ENCODE measurements at places on chromosomes 11 and 22.

- no peak for DNase-seq
Observed at GRCh38 chr11:13776134-13776815, 107.8 kb downstream of the FAR1 start.

- no peak for DNase-seq
Observed at GRCh38 chr11:69708736-69709401, 5.0 kb upstream of the FGF19 start.

- no peak for DNase-seq
Observed at GRCh38 chr11:110985547-110985946, 260.0 kb upstream of the POU2AF2 start.

DNA sequence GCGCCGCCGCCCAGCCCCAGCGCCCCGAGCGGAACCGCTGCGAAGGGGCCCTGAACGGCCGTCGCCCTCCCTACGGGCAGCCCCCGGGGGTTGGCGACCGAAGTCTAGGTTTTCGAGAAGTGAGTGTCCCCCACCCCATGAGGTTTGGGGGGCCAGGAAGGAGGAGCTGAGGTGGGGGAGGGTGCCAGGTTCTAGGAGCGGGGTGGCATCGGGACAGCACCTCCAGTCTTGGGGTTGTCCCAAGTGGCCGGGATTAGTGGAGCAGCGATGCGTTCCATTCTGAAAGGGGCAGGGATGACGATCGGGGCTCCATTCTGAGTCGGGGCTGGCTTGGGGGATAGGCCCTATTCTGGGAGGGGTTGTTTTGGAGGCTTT is 408 bp downstream of the PPP2R5B start:
- no peak for DNase-seq

GRCh38 chr11:117713538-117713991 is 83.5 kb downstream of the DSCAML1 start:
- DNase-seq = no peak

- peak; percentile 27 for DNase-seq
Observed at GRCh38 chr11:93005239-93005638, 35.8 kb downstream of the MTNR1B start.

GRCh38 chr11:131495423-131495822 is 125.0 kb downstream of the NTM start:
- no peak for DNase-seq

- no peak for DNase-seq
Observed at GRCh38 chr11:118001494-118001971, 15.3 kb downstream of the IL10RA start.

- peak; percentile 48 for DNase-seq
Observed at GRCh38 chr11:45411228-45411946, 125.2 kb upstream of the SYT13 start.

- no peak for DNase-seq
Observed at GRCh38 chr11:47905358-47906059, 57.4 kb upstream of the NUP160 start.

DNA sequence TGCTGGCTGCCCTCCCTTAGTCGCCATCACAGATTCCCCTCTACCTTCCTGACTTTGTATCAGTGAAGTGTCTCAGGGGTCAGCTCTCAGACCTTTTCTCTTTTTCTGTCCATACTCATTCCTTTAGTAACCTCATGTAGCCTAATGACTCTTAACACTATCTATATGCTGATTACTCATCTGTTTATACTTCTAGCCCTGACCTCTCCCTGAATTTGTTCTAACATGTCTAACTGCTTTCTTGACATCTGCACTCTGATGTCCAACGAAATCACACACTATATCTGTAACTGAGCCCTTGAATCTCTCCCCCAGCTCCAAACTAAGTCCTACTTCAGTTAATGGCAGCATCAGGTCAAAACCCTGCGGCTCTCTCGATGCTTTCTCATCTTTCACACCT is 135.8 kb upstream of the TIMP3 start:
- no peak for DNase-seq

DNA sequence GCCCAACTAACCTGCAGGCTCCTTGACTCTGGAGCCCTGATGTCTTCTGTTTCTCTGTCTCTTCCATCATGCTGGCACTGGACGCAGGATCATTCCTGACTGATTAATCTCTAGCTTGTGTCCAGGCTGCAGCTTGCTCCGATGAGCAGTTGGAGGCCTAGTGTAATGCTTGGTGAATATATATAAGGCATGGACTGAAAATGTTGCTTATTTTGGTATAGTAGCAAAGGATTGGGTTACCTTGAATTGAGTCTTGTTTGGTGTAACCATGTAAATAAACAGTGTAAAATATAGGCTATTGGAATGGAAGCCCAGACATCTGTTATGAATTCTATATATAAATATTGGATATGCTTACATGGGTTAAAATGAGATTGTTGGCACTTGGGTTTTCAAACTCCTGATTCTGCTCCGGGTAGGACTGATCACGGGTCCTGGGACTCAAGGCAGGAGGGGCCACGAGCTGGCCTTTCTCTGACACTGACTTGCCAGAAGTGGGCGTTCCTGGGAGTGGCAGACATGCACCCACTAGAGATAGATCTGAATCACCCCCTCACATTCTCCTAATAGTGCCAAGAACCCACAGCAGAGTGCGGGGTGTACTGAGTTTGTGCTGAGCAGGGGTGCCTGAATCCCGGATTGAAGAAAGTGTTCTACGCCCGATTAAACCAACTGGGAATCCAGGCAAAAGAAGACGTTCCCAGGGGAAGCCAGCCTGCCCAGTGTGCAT is 25.8 kb downstream of the LRP5 start:
- DNase-seq = peak; percentile 71

- no peak for DNase-seq
Observed at GRCh38 chr11:70667767-70668166, 269.4 kb downstream of the CTTN start.

DNA sequence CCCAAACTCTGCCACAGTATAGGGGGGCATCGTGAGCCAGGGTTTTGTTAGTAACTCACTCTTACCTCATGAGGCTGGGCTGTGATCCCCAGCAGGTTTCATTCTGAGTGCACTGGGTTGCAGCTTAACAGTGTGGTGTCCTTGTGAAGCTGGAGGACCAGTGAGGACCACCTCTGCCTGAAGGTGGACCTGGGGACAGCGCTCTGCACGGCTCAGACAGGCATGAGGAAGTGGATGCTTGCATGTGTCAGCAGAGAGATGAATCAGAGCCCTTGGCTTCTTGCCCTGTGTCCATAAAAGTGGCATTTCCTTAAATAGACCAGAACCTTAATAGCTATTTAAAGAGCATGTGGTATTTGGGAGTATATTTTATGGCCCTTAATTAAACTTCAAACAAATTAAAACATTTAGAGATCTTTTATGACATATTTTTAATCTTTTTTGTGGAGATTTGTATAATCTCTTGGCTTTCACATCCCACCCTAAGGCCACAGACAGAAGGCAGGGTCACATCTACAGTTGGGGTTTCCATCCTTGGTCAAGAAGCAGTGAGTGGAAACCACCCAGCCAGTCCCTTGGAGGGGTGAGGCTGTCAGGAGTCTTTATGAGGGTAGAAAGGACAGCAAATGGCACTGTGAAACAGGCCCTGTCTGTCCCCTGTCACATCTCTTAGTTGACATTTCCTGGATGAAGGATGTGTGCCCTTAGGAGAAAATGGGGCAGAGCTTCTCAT is 24.8 kb upstream of the ADORA2A start:
- peak; percentile 93 for DNase-seq

DNA sequence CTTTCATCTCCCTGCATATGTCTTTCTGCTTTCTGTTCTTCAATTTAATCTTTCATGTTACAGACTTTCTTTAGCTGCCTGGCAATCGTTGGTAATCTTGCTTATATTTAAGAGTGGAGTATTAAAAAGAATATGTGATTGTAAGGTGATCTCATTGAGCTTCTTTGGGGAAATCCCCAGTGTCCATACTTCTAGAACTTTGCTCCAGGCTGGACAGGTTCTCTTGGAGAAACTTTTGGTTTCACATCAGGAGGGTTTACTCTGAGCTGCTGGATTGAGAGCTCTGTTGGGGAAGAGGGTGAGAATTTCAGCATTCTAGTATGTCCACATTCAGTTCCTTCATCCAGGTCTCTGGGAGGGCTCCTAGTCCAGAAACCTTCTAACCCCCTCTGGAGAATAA is 16.1 kb downstream of the LRRC75B start:
- no peak for DNase-seq

GRCh38 chr11:128493570-128493965 is 93.8 kb downstream of the ETS1 start:
- DNase-seq = no peak

Measured in AG10803 (cell line).